Activated CD4-positive, alpha-beta T cell treated with anti-CD3 and anti-CD28 coated beads for 36 hours (primary cell): ENCODE measurements at places on chromosomes 5 and 9.

DNA sequence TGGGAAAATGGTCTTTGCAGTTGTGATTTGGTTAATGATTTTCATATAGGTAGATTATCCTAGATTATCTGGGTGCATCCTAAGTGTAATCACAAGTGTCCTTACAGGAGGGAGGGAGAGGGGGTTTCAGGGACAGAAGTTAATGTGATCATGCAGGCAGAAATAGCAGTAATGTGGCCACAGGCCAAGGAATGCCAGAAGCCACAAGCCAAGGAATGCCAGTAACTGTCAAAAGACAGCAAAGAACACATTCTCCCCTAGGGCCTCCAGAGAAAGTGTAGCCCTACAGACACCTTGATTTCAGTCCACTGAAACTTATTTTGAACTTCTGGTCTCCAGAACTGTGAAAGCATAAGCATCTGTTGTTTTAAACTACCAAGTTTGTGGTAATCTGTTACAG, 2074.5 kb downstream of the MAT2B start:
- DNase-seq = no peak

DNA sequence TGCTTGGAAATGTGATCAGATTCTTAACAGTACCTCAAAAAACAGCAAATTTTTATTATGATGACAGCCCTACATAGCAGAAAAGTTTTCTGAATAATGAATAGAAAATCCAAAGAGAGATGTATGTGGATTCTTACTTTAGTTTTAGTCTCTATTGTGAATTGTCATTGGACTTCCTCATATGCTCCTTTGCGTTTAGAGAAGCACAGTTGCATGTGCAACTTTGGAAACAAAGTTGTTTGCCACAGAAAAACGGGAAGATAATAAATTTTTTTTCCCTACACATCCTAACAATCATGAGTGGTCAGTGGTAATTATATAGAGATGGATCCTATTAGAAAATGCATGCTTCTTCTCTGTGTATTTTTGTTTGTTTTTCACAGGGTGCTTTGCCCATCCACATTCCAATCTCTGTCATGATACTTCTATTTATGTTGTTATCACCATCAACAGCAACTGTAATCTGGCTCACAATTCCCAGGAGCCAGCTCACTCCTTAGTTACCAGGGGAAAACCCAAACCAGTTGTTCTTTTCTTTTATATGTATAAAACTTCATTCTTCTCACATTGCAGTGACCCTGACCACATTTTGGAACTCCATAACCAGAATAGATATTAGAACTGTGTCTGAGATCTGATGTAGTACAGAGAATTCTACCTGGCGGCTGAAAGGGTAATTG, 118.7 kb downstream of the NDUFS4 start:
- DNase-seq = no peak

DNA sequence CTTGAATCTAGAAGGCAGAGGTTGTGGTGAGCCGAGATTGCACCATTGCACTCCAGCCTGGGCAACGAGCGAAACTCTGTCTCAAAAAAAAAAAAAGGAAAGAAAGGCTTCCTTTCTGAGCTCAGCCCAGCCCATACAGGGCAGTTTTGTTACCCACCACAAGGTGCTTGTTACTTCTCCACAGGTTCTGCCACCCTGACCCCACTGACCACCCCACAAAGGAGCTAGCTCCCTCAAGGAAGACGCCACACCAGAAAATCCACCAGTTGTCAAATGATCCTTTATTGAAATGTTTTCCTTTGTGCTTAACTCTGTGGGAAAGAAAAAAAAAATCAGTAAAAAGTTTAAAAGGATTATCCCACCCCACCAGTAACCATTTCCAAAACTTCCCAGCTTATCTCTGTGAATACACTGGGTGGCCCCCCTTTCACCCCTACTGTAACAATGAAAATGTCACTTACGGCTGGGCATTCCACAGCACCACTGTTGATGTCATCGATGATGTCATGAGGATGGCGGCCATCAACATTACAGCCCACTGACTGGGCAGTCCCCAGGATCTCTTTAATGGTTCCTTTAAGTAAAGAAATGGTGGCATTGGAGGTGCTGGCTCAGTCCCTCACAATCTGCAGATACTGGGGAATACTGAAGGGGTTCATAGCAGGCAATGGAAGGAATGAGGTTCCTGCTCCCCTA, 3.6 kb downstream of the RPL12 start:
- no peak for DNase-seq

DNA sequence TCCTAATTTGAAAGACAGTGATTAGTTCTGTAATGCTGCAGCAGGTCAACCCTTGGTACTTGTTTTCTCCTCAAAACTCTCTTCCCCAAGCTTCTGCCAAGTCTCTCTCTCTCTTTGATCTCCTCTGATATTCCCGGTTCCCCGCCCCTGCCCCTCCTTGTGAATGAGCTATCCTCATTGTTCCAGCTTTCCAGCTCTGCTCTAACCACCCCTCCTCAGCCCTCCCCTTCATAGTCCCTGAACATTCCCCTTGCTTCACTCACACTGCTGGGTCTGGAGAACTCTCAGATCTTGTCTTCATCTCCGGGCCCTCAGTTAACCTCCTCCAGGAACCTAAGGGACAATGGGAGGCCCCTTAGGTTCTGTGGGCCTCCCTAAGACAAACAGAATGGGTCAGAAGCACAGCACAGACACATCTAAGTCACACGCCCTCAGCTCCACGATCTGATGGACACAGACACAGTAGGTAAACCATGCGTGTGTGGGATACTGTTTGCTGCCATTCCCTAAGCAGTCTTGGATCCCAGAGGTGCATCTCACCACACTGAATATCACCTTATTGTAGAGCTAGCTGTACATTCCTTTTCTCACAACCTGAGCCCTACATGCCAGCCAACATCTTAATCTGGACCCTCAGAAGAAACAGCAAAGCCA, 17.4 kb upstream of the LARP1 start:
- DNase-seq = no peak

GRCh38 chr5:120139039-120139438, 325.1 kb upstream of the PRR16 start:
- DNase-seq = no peak

GRCh38 chr5:150397782-150398721, 14.7 kb downstream of the CD74 start:
- no peak for DNase-seq

- no peak for DNase-seq
These were observed 18.3 kb upstream of the NDST1 start for GRCh38 chr5:150489360-150490295.

GRCh38 chr5:33675958-33676464, 215.8 kb downstream of the ADAMTS12 start:
- DNase-seq = no peak

GRCh38 chr5:72079288-72079687, 28.0 kb upstream of the MAP1B start:
- DNase-seq = no peak

- DNase-seq = peak; percentile 34
These were observed 305.0 kb downstream of the RAB3C start for GRCh38 chr5:58887721-58888409.

DNA sequence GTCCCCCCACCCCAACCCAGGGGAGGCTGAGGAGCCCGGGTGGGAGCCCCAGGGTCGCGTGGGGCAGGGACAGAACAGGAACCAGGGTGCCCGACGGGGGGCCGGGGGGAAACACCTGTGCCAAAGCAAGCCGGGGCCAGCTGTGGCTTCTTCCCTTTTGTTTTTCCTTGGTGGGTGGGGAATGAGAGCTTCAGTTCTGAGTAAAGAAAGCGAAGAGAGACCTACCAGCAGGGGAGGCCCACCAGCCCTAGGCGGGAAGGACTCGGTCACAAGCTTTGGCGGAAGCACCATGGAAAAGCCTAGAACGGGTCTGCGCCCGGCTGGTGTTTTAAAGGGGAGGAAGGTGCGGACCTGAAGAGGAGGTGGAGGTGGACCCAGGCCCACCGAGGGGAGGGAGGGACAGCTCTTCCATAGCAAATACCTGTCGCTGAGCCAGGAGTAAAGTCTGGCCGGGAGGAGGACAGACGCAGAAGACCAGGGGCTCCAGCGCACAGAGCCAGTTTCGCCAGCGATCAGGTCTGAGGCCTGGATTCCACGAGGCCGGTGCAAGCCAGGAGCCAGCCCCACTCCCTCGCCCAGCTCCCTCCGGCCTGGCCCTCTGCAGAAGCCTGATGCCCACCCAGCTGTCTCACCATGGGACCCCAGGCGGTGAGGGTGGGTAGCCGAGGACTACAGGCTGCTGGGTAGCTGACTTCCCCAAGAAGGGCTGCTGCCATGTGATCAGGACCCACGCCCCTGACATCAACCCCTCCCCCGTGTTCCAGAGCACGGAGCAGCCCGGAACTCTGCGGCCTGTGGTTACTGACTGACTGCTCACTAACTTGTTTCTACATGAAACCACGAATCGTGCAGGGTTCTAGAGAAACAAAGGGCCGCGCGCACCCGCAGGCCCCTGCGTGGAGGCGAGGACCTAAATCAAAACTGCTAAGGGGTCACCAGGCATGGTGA, 849 bp upstream of the MGAT1 start:
- DNase-seq = peak; percentile 95

- no peak for DNase-seq
These were observed 552.2 kb downstream of the ZNF608 start for GRCh38 chr5:124194282-124194681.

- DNase-seq = no peak
These were observed 146.3 kb upstream of the POU5F2 start for GRCh38 chr5:93887678-93888077.

DNA sequence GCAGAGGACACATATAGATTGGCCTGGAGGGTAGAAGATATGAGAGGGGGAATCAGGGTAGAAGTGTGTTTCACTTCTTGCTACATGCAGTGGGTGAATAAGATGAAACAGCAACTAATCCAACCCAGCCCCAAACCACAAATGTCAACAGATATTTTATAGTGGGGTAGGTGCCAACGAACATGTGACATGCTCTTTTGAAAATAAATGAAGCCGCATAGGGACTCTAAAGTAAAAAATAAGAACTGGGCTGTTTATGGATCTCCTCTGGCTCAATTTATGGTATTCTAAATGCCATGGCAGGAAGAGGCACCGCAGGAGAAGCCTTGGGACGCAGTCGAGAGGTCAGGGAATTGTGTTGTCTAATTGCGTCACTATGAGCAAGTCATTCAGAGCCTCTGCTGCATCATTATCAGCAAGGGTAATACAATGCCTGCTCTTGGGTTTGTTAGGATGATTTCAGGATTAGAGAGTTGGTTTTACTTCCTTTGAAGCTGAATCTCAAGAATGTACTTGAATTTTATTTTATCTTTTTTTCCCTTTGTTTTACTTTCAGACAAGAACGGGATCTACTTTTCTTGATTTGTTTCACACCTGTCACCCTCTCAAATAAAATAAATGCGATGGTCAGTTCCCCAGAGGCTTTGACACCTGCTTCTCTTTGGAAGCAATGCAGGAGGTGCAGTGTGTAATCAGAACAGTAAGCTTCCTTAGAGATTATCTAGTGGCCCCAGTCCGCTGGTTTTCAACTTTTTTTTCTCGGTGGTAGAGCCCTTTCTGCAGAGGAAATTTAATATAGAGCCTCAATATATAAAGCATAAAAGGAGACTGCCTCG, 375.6 kb upstream of the CLINT1 start:
- DNase-seq = no peak

DNA sequence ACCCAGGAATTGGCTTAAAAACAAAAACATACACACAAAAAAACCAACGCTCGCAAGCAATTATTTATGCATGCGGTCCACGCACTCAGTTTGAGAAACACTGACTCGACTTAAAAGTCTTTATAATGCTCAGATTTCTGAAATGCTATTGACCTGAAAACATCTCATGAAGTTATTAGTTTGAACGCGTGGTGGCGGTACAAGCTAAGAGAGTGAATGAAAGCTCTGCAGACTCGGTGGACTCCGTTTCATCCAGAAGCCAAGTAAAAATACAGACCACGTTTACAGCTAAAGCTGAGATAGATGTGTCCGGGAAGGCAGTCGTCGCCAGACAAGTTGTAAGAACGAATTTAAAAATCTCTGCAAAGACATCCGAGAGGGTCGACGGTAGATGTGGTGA, at the start of gene PCDHB6:
Gene PCDHB6, plus strand, starts transcription at position 246 of the 400 bp plus-strand sequence. CDS start 201 bp downstream, outside the sequence.
- DNase-seq = peak; percentile 34

GRCh38 chr9:130089141-130089540, 35.4 kb downstream of the GPR107 start:
- no peak for DNase-seq

DNA sequence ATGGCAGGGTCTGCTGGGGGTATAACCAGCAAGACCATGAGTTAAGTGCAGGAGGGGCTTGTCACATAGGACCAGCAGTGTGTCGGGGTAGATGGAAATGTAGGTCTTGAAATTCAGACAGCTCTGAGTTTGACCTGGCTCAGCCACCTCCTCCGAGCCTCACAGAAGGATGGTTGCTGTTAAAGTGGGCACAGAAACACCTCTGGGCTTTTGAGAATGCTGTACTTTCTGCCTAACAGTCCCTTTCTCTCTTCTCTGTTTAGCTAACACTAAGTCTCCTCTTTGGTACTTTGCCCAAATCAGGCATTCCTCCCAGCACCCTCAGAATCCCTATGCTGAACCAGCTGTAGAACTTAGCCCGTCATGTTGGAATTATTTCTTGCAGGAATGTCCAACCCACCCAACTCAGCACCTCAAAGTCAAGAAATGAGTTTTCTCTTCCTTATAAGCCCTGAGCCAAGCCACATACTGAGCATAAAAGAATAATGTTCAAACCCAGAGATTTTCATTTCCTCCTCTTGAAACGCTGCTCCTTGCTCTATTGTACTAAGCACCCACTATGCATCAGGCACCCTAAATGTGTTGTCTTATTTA, 41.7 kb upstream of the MATR3 start:
- no peak for DNase-seq

DNA sequence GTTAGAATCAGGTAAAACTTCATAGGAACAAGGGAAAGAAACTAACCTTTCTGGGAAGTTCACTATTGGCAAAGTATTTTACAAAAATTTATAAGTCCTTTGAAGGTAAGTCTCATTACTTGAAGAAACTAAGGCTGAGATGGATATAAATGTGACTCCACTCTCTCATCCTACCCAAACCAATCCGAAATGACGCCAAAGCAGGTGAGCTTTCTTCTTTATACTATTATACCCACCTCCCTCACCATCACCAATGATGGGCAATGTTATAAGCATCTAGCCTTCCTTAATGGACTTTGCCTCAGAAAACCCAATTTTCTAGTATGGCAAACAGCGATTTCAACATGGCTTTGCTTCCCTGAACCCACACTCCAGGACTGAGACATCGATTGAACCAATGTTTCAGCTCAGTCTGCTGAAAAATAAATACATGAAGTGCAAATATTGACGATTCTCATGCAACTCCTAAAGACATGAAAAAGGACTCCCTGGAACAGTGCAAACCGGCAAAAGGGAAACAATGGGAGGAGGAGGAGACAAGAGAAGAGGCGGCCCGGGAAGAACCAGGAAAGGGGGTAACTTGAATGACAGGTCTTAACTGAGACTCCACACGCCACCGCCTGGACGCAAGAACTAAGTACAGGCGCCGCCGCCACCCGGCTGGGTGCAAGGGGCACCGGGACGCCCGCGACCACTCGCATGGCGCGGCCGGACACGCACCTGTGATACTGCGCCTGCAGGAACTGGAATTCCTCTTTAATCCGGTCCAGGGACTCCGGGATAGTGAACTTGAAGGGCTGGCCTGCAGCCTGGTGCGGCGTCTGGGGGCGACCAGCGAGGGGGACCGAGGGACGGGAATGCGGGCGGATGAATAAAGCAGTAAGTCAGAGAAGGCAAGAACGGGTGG, 2.5 kb downstream of the TLE1 start:
- DNase-seq = peak; percentile 59

GRCh38 chr9:1039589-1039988, 10.6 kb upstream of the DMRT2 start:
- no peak for DNase-seq

GRCh38 chr5:120512068-120512467, 48.0 kb downstream of the PRR16 start:
- no peak for DNase-seq
